SIG-M5 (cell line): ENCODE measurements at places on chromosomes 2 and 18.

- no peak for DNase-seq
These were observed 122.3 kb downstream of the CHST9 start for GRCh38 chr18:27062802-27063201.

- no peak for DNase-seq
These were observed 62.4 kb upstream of the ATG16L1 start for GRCh38 chr2:233189025-233189424.

DNA sequence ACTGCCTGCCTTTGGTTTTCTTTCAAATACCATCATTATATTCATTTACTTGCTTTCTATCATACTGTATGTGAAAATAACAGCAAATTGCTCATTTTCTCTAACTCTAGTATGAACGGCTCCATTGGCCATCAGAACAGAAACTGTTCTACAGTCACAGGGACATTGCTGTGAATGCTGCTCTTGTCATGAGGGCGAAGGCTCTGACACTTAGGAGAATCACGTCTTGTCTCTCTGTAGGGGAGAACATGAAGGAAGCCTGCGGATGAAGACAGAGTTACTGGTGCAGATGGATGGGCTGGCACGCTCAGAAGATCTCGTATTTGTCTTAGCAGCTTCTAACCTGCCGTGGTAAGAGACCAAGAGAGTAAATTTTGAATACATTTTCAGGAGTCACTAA, 41.7 kb upstream of the ELOA2 start:
- no peak for DNase-seq

GRCh38 chr2:54226260-54226659, 29.8 kb downstream of the TSPYL6 start:
- DNase-seq = no peak

DNA sequence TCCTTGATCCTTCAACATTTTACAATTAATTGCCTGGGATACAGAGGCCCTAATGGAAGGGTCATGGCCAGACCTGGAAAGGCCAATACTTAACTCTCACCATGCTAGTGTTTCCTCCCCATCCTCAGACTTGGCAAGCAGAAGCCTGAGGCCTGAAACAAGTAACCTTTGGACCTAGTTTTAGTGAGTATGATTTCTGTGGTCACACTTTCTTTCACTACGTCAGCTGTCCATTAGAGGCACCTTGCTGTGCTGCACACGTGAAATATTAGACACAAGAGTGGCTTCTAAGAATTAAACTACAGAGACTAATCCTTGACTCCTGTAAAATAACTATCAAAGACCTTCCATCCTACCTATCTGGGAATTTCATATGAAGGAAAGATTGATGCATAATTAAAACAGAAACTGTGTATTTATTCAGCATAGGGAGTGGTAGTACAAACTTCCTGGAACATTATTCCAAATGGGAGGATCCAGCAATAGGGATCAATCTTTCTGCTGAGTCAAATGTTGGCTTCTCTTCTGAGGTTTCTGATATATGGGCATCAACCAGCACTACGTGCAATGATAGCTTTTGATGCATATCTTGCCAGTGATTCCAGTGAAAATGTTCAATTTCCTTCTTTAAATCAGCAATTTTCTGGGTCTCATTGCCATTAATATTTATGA, 249.7 kb downstream of the IKZF2 start:
- no peak for DNase-seq

DNA sequence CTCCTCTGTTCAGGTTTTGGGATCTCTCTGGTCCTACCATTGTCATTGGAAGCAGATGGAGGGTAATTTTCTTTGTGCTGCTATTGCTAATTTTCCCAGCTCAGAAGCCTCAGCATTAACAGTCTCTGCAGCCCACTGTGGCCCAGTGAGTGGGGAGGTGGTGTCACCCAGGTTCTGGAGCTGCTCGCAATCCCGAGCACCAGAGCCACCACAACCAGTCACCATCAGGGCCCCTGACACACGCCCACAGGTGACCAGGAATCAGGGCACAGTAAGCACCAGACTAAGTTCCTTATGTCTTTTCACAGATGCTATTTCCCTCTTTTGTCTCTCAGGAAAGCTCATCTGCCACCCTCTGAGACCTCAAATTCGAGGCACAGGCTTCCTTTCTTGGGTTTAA, 87.9 kb downstream of the SEPTIN10 start:
- DNase-seq = no peak

DNA sequence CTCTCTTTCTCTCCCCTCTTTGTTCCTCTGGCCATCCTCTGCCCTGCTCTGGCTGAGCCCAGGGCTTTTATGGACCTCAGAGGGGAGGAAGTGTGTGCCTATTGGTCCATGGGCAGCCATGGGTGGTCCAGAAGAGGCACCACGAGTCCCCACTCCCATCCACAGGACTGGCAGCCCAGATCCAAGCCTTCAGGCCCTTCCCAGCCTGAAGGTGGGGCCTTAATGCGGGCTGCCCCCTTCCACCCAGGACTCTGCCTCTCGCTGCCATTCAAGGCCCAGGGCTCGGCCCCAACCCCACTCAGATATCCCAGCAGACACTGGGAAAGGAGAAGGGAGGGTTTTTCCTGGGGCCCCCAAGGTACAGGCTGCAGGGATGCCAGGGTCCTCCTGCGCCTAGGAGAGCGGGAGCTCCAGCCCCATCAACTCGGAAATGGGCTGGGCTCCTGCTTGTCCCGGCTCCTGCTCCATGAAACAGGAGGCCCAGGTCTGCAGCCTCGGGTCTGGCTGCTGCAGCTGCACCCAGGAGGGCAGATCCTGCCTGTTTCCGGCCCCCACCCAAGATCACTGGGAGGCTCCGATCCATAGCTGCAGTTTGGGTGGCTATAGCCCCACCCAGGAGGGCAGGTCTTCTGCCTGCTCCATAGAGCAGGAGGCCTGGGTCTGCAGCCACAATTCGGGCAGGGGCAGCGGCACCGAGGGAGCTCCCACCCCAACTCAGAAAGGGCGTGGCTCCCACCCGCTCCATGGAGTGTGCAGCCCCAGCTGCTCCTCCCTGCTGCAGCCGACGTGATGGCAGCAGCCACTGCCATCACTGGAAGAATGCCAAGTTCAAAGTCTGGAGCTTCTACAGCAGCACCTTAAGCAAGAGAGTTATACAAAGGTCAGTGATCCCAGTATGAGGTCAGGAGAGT, 116.6 kb upstream of the RBBP8 start:
- DNase-seq = no peak

- no peak for DNase-seq
These were observed 230.7 kb upstream of the CCDC68 start for GRCh38 chr18:55189972-55190371.

DNA sequence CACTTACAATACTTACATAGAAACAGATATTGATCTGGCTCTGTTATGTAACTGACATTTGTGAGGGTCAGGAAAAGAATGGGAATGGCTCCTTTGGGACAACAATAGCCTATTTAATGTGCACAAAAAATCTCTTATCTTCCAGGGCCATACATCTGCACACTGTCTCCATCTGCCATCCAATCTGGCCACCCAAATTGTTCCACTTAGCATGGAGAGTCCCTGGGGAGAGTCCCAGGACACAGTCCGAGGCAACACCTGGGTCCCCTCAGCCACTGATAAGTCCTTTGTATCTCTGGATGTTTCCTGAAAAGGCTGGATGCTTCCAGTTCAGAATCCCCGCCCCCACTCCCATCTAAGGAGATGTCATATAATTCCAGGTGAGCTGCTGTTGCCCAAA, 274.2 kb upstream of the NCKAP5 start:
- DNase-seq = no peak

DNA sequence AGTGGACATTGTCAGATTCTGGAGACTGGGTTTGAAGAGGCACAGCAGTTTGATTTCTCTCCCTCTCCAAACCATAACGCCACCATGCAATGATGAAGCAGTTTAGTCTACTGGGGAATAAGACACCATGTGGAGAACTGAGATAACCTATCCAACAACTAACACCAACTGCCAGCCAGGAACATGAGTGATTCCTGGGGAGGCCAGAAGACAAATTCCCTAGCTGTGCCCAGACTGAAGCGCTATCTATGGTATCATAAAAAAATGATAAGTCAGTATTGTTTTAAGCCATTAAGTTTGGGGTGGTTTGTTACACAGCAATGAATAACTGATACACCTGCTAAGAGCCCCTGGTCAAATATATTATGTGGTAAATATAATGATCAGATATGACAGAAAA, 129.3 kb downstream of the EXOC6B start:
- no peak for DNase-seq
